Heart right ventricle (tissue), 16 donors: ENCODE measurements at places on chromosomes 6 and 20.

- no peaks in the 10 kb centered on the region for H3K36me3 ChIP-seq
- H3K4me1 ChIP-seq, result no peaks in the 10 kb centered on the region
- H3K4me3 ChIP-seq, result no peak overlapping the region
- H3K27ac ChIP-seq, result no peak overlapping the region
These were observed 11.8 kb downstream of the CFAP61 start for GRCh38 chr20:20063941-20064702.

DNA sequence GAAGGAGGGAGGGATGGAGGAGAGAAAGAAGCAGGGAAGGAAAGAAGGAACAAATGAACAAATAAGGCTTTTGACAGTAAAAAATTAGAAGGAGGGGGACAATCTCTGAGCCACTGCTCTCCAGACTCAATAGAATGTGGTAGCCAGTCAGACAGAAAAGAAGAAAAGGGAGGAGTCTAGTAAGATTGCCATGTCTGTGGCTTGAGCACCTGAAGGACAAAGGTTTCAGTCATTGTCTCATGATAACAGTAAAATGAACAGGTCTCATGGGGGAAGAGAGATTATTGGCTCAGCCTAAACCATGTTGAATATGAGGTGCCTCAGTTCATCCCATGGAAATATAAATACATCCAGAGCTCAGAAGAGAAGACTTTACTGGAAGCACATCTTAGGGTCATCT lies 14.0 kb upstream of the LOC128125822 start:
- no peak overlapping the region for H3K4me3 ChIP-seq
- no peaks in the 10 kb centered on the region for H3K27me3 ChIP-seq
- DNase-seq, result no peak
- peaks cover 9% of the 10 kb centered on the region for H3K4me1 ChIP-seq
- no peak overlapping the region for H3K27ac ChIP-seq

GRCh38 chr6:55918639-55919038 lies 43.2 kb upstream of the BMP5 start:
- H3K27ac ChIP-seq, result no peak overlapping the region
- no peaks in the 10 kb centered on the region for H3K27me3 ChIP-seq
- no peak overlapping the region for H3K4me3 ChIP-seq

GRCh38 chr6:17851720-17852161 lies 135.7 kb downstream of the KIF13A start:
- H3K4me1 ChIP-seq, result peaks cover 20% of the 10 kb centered on the region
- H3K27me3 ChIP-seq, result no peaks in the 10 kb centered on the region
- no peak overlapping the region for H3K4me3 ChIP-seq
- no peak for DNase-seq

DNA sequence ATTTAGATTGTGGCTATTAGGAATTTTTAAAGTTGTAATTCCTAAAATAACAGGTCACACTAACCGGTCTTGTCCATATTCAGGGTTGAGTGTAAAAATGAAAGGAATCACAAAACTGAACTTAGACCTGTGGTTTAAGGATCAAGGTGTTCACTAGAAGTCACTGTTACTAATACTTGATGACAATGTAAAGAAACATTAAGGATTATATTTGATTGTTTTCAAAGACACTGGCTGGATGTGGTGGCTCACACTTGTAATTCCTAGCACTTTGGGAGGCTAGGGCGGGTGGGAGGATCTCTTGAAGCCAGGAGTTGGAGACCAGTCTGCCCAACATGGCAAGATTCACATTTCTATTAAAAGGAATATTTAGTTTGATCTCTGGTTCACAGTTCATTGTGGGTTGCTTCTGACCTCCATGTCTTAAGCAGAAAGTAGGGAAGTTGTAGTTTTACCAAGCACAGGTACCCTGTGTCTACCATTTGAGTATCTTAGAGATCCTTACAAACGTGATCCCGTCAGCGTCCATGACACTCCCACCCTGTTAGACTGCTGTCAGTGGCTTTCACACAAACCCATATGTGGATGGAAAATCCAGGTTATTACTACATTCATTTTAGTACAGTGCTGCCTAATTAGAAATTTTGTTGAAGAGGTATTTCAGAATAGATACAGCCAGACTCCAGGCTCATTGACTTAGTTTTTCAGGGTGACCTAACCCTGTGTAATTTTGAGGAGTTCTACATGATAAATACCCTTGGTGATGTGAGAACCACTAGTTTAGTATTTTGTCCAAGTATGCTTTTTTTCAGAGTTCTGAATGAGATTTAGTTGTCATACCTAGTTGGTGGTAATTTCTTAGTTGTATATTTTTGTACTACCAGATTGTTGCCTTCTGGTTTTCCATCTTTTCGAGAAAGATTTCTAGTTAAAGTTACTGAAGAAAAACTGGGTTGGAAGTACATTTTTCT lies 10.2 kb downstream of the SRSF3 start:
- no peak for DNase-seq
- no peak overlapping the region for H3K27ac ChIP-seq
- no peak overlapping the region for H3K4me3 ChIP-seq
- peaks cover 98% of the 10 kb centered on the region for H3K4me1 ChIP-seq
- H3K36me3 ChIP-seq, result peaks cover 6% of the 10 kb centered on the region

GRCh38 chr6:128345278-128345677 lies 175.1 kb downstream of the PTPRK start:
- DNase-seq, result no peak
- H3K4me1 ChIP-seq, result peaks cover under 1% of the 10 kb centered on the region
- no peaks in the 10 kb centered on the region for H3K36me3 ChIP-seq
- H3K27me3 ChIP-seq, result no peaks in the 10 kb centered on the region
- no peak overlapping the region for H3K4me3 ChIP-seq

GRCh38 chr6:47258724-47259347 lies 50.9 kb downstream of the TNFRSF21 start:
- DNase-seq, result no peak
- H3K27me3 ChIP-seq, result no peaks in the 10 kb centered on the region
- no peaks in the 10 kb centered on the region for H3K4me1 ChIP-seq
- H3K36me3 ChIP-seq, result no peaks in the 10 kb centered on the region
- no peak overlapping the region for H3K27ac ChIP-seq

- no peaks in the 10 kb centered on the region for H3K36me3 ChIP-seq
- H3K27me3 ChIP-seq, result no peaks in the 10 kb centered on the region
- no peaks in the 10 kb centered on the region for H3K4me1 ChIP-seq
- no peak for DNase-seq
- H3K4me3 ChIP-seq, result no peak overlapping the region
These were observed 99.4 kb downstream of the EYA4 start for GRCh38 chr6:133340557-133340956.

- H3K36me3 ChIP-seq, result no peaks in the 10 kb centered on the region
- no peak for DNase-seq
- H3K4me1 ChIP-seq, result no peaks in the 10 kb centered on the region
- no peak overlapping the region for H3K4me3 ChIP-seq
- H3K27ac ChIP-seq, result no peak overlapping the region
These were observed 372.7 kb upstream of the RGS17 start for GRCh38 chr6:153503810-153504209.

- H3K4me1 ChIP-seq, result no peaks in the 10 kb centered on the region
- DNase-seq, result no peak
- no peaks in the 10 kb centered on the region for H3K27me3 ChIP-seq
- no peak overlapping the region for H3K27ac ChIP-seq
These were observed 132.8 kb downstream of the DOK5 start for GRCh38 chr20:54608039-54608745.

GRCh38 chr20:58832457-58832856 lies 18.2 kb downstream of the GNAS-AS1 start:
- H3K27me3 ChIP-seq, result peaks cover 7% of the 10 kb centered on the region
- no peak overlapping the region for H3K27ac ChIP-seq
- no peak for DNase-seq
- H3K4me3 ChIP-seq, result no peak overlapping the region
- no peaks in the 10 kb centered on the region for H3K4me1 ChIP-seq

- no peaks in the 10 kb centered on the region for H3K36me3 ChIP-seq
- peaks cover 7% of the 10 kb centered on the region for H3K27me3 ChIP-seq
- DNase-seq, result no peak
- H3K4me1 ChIP-seq, result no peaks in the 10 kb centered on the region
- no peak overlapping the region for H3K4me3 ChIP-seq
These were observed 37.0 kb upstream of the POU3F2 start for GRCh38 chr6:98797217-98797994.

- H3K27ac ChIP-seq, result no peak overlapping the region
- H3K4me1 ChIP-seq, result peaks cover 3% of the 10 kb centered on the region
- DNase-seq, result no peak
- H3K27me3 ChIP-seq, result no peaks in the 10 kb centered on the region
- no peaks in the 10 kb centered on the region for H3K36me3 ChIP-seq
These were observed 25.9 kb upstream of the CCR6 start for GRCh38 chr6:167096991-167097390.

GRCh38 chr6:157070403-157071107 lies 252.8 kb downstream of the TMEM242 start:
- no peak for DNase-seq
- no peaks in the 10 kb centered on the region for H3K36me3 ChIP-seq
- H3K4me3 ChIP-seq, result no peak overlapping the region
- H3K27ac ChIP-seq, result no peak overlapping the region
- no peaks in the 10 kb centered on the region for H3K27me3 ChIP-seq
- H3K4me1 ChIP-seq, result peaks cover 80% of the 10 kb centered on the region

- H3K4me3 ChIP-seq, result no peak overlapping the region
- no peaks in the 10 kb centered on the region for H3K36me3 ChIP-seq
- peak; percentile 27 for DNase-seq
- H3K4me1 ChIP-seq, result no peaks in the 10 kb centered on the region
These were observed 27.5 kb upstream of the ZBTB22 start for GRCh38 chr6:33344701-33345697.

DNA sequence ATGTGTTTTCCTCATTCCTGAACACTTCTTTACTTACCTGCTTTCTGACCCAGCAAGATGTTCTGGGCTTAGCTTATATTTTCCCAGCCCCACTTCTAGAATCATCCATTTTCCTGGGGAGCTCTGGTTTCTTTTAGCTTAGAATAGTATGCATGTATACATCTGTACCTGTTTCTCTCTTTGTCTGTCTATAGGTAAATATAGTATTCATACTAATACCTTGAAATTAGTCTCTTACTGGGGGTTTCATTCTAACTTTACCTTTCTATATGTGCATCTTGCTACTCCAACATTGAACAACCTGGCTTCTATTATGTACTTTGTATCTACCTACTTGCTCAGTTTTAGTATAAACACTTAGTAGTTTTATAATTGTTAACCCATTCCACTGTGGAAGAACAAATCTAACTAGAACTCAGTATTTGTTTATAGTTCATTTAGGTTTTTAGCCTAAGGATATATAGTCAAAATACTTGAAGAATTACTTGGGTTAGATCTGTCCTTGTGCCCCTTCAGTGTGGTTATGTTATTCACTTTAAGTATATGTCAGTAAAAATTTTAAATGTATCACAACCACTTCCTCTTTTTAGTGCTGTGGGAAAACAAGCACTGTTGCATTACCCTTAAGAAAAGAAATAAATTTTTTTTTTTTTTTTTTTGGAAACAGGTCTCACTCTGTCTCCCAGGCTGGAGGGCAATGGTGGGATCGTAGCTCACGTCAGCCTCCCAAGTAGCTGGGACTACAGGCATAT lies 54.0 kb downstream of the ASXL1 start:
- peaks cover 35% of the 10 kb centered on the region for H3K4me1 ChIP-seq
- H3K27ac ChIP-seq, result no peak overlapping the region
- H3K36me3 ChIP-seq, result peaks cover 3% of the 10 kb centered on the region
- H3K27me3 ChIP-seq, result no peaks in the 10 kb centered on the region

GRCh38 chr6:168576388-168576787 lies 135.4 kb downstream of the SMOC2 start:
- H3K4me3 ChIP-seq, result no peak overlapping the region
- no peaks in the 10 kb centered on the region for H3K36me3 ChIP-seq
- peaks cover 12% of the 10 kb centered on the region for H3K4me1 ChIP-seq
- DNase-seq, result no peak
- H3K27ac ChIP-seq, result no peak overlapping the region

DNA sequence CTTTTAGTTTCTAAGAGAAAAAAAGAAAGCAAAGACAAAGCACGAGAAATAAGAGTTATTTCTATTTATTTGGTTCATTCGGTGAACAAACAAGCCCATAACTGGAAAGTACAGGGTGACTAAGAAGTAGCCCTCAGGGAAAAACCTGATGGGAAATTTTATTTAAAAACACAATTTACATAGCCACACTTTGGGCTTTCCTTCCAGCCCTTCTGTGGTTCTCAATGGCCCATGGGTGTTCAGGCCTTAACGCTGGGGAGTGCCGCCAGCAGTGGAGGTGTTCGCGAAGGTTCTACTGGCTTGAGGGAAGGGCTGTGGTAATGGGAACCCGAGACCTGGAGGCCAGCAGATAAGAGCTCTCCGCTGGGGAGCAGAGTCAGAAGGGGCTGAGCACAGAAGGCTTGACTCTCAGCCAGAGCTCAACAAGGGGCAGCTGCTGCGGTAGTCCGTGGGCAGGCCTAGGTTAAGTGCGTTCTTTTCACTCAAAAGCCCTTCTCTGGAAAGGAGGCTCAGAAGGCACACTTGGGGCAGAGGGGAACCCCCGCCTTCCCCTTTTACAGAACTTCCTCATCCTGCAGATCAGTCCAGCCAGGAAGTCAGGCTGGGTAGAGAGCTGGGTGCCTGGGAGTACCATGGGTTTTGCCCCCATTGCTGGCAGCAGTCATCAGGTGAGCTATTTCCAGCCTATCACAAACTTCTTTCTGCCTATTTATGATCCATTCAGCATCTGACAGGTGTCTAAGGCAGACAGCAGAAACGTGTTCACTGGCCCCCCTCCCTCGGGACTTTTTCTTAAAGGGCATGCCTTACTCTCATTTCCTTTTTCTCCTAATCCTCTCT lies 8.8 kb upstream of the CD83 start:
- H3K4me3 ChIP-seq, result no peak overlapping the region
- H3K36me3 ChIP-seq, result no peaks in the 10 kb centered on the region
- DNase-seq, result peak; percentile 34
- peaks cover 19% of the 10 kb centered on the region for H3K27me3 ChIP-seq

DNA sequence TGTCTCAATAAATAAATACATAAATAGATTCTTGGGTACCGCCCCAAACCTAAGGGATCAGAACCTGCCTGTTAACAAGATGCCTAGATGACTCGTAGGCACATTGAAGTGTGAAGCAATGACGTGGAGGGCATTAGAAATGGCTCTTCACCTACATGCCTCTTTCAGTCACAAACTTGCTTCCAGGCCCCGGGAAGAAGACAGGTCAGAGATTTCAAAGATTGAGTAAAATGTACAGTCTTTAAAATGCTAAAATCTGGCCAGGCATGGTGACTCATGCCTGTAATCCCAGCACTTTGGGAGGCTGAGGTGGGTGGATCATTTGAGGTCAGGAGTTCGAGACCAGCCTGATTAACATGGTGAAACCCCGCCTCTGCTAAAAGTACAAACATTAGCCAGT lies 480.8 kb upstream of the JARID2 start:
- no peak overlapping the region for H3K4me3 ChIP-seq
- no peak for DNase-seq
- no peaks in the 10 kb centered on the region for H3K36me3 ChIP-seq

- H3K36me3 ChIP-seq, result no peaks in the 10 kb centered on the region
- H3K4me1 ChIP-seq, result no peaks in the 10 kb centered on the region
- DNase-seq, result no peak
- H3K27me3 ChIP-seq, result no peaks in the 10 kb centered on the region
- no peak overlapping the region for H3K27ac ChIP-seq
These were observed 9.8 kb downstream of the MAS1L start for GRCh38 chr6:29477923-29478450.

GRCh38 chr20:34536798-34537394 lies 20.7 kb downstream of the DYNLRB1 start:
- no peaks in the 10 kb centered on the region for H3K27me3 ChIP-seq
- DNase-seq, result peak; percentile 61
- H3K36me3 ChIP-seq, result peaks cover 100% of the 10 kb centered on the region
- no peak overlapping the region for H3K27ac ChIP-seq
- peaks cover 14% of the 10 kb centered on the region for H3K4me1 ChIP-seq
